ENCODE measurements at places on chromosomes 2 and 18. TPM values are rescaled to one million over a fixed set of nuclear protein-coding genes. Genes with fewer than 3 reads are reported as not detected.

DNA sequence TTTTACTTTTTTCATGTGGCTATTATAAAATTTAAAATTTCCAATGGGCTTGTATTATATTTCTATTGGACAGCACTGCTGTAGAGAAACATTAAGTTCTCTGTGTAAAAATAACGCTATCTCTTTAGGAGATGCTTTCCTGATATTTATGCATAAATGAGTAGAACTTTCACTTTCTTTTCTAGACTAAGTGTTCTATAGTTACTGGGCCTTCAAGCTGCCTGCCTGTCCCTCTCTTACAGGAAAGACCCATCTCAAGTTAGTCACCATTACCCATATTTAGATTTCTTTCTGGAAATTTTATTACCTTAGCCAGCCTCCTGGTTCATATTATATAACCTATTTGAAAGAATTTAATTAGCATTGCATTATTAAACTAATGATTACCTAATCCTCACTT is 4.8 kb downstream of the ITGA4 start:
- DNase-seq, result no peak
- H3K27me3 ChIP-seq, result peaks cover 14% of the 10 kb centered on the region
- H3K4me1 ChIP-seq, result no peaks in the 10 kb centered on the region

UGT1A8 gene
- not detected for total RNA-seq

SULT6B1 gene
- total RNA-seq, result not detected

DNA sequence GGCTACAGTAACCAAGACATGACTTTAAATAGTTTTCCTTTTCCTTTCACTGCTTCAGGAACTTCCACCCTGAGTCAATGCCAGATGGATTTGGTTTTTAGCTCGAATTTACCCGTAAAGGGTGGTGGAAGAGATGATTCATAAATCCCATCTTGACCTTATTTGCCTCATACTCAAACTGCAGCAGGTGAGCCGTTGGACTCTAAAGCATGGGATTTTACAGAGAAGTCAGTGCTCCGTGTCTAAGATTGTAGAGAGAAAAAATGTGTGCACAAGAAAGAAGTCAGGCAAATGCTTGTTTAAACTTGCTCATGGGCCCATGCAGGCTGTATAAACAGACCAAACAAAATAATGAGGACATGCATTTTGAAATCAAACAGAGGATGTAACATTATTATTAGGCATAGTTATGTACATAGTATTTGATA is 369.7 kb upstream of the TRIB2 start:
- H3K27ac ChIP-seq, result no peak overlapping the region
- no peak for DNase-seq
- no peak overlapping the region for H3K4me3 ChIP-seq
- H3K36me3 ChIP-seq, result no peaks in the 10 kb centered on the region
- no peaks in the 10 kb centered on the region for H3K27me3 ChIP-seq

GRCh38 chr2:23637011-23637778 is 252.2 kb downstream of the KLHL29 start:
- no peaks in the 10 kb centered on the region for H3K36me3 ChIP-seq

RNF125 gene
- 1.3 TPM for total RNA-seq

SPP2 gene
- not detected for total RNA-seq

- H3K4me3 ChIP-seq, result no peak overlapping the region
- no peaks in the 10 kb centered on the region for H3K4me1 ChIP-seq
- no peak overlapping the region for H3K27ac ChIP-seq
- H3K27me3 ChIP-seq, result no peaks in the 10 kb centered on the region
- DNase-seq, result no peak
These were observed 259.8 kb downstream of the OSR1 start for GRCh38 chr2:19098467-19099160.

- H3K36me3 ChIP-seq, result peaks cover 38% of the 10 kb centered on the region
- no peaks in the 10 kb centered on the region for H3K27me3 ChIP-seq
- H3K27ac ChIP-seq, result peak overlapping the region; percentile 81
- 0 out of 2 replicates have a peak overlapping the region, but pooled peaks have one; percentile 1 for H3K4me3 ChIP-seq
- H3K4me1 ChIP-seq, result peaks cover 90% of the 10 kb centered on the region
These were observed 35.1 kb downstream of the VPS54 start for GRCh38 chr2:63983986-63984605.

DNA sequence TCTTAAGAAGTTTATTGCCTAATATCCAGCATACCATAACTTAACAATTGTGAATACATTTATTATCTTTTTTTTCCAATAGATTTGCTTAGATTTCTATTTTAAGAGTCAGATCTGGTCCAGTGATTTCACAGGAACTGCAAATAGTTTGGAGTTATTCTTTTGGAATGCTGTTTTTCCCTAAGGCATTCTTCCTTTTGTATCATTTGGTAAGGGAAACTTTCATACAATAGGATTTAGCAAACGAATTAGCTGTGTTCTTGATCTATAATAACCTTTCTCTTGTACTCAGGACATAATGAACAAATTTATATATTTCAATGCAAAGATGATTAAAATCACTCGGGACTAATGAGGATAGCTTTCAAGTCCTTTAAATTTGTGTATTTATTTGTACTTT is 201.6 kb downstream of the ERBB4 start:
- H3K27me3 ChIP-seq, result no peaks in the 10 kb centered on the region
- H3K27ac ChIP-seq, result no peak overlapping the region
- H3K4me1 ChIP-seq, result no peaks in the 10 kb centered on the region
- no peaks in the 10 kb centered on the region for H3K36me3 ChIP-seq

- H3K27me3 ChIP-seq, result no peaks in the 10 kb centered on the region
- H3K4me1 ChIP-seq, result peaks cover 12% of the 10 kb centered on the region
- H3K27ac ChIP-seq, result no peak overlapping the region
- no peaks in the 10 kb centered on the region for H3K36me3 ChIP-seq
- H3K4me3 ChIP-seq, result no peak overlapping the region
- no peak for DNase-seq
These were observed 71.7 kb downstream of the PTRHD1 start for GRCh38 chr2:24721470-24721869.

MATN3 gene
- 19.2 TPM for total RNA-seq

- peaks cover 6% of the 10 kb centered on the region for H3K4me1 ChIP-seq
- no peak overlapping the region for H3K4me3 ChIP-seq
- no peak for DNase-seq
- H3K36me3 ChIP-seq, result no peaks in the 10 kb centered on the region
- H3K27me3 ChIP-seq, result no peaks in the 10 kb centered on the region
These were observed 53.9 kb upstream of the B3GNT2 start for GRCh38 chr2:62142054-62142453.

DNA sequence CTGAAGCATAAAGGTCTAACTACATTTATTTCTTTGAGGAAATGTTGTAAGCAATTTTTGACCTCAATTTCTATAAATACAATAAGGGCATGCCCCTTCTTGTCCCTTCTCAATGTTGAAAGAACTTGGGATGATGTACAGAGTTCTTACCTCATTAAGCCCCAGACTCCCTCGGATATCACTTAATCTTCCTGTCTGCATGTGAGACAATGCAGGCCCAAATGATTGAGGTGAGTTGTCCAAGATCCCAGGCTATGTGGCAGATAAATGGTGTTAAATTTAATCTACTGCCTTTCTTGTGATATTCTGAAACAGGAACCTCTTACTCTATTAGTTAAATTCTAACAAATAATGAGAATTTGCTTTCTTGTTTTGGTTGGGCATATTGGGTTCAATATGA is 1073.4 kb upstream of the GYPC start:
- DNase-seq, result no peak
- no peaks in the 10 kb centered on the region for H3K27me3 ChIP-seq
- H3K4me3 ChIP-seq, result no peak overlapping the region
- no peaks in the 10 kb centered on the region for H3K36me3 ChIP-seq
- H3K4me1 ChIP-seq, result no peaks in the 10 kb centered on the region
- H3K27ac ChIP-seq, result no peak overlapping the region

DNA sequence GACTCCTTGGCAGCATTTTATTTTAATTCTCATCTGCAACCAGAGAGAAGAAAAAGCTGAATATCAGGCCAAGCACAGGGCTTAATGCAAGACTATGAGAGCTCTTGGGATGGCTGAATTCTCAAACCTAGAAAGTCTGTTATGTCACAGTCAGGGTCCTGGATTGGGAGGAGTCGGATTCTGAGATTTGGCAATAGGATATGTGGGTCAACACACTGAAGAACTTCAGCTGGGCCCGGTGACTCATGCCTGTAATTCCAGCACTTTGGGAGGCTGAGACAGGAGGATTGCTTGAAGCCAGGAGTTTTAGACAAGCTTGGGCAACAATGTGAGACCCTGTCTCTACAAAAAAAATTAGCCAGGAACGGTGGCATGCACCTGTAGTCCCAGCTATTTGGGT is 102.4 kb downstream of the COL3A1 start:
- no peak overlapping the region for H3K27ac ChIP-seq
- no peaks in the 10 kb centered on the region for H3K27me3 ChIP-seq
- no peaks in the 10 kb centered on the region for H3K4me1 ChIP-seq
- H3K4me3 ChIP-seq, result no peak overlapping the region
- no peaks in the 10 kb centered on the region for H3K36me3 ChIP-seq

MLPH gene
- not detected for total RNA-seq

DNA sequence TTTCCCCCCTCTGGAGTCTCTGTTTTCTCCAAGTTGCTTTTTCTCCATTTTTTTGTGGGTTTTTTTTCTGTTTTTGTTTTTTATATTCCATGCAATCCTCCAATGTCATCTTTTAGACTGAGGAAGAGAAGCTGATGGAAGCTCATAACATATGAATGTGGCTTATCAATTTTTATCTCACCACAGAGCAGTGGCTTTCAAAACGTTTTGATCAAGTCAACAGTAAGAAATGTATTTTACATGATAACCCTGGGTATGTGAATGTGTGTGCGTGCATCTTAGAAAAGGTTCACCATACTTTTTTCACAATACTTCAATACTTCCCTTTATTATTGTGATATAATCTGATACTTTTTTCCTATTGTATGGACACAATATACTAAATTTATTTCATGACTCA is 64.6 kb upstream of the CDCA7 start:
- DNase-seq, result no peak
- no peak overlapping the region for H3K27ac ChIP-seq
- H3K36me3 ChIP-seq, result no peaks in the 10 kb centered on the region
- peaks cover 1% of the 10 kb centered on the region for H3K27me3 ChIP-seq
- H3K4me3 ChIP-seq, result no peak overlapping the region
- no peaks in the 10 kb centered on the region for H3K4me1 ChIP-seq

DNA sequence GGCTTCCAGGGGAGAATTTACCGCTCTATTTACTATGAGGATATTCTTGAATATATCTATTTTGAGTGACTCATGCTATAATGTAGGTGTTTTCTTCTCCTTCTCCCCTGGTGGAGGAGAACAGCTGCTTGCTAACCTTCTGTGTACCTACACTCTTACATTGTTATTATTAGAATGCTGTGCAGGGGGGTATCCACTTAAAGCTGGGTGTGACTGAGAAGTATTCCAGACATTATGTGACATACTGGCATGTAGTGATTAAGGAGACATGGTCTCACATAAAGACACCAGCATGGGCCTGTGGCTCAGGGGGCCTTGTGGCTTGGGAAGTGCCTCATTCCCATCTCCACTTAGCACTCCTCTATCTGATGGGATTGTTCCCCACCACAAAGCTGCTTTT is 287.9 kb downstream of the PTPRM start:
- no peak overlapping the region for H3K4me3 ChIP-seq
- DNase-seq, result no peak
- no peaks in the 10 kb centered on the region for H3K36me3 ChIP-seq
- no peak overlapping the region for H3K27ac ChIP-seq

TUBA3E gene
- not detected for total RNA-seq

SNRPD1 gene
- 478 TPM for total RNA-seq

OR6B2 gene
- total RNA-seq, result not detected

SIX3 gene
- total RNA-seq, result not detected

- H3K36me3 ChIP-seq, result no peaks in the 10 kb centered on the region
- H3K4me1 ChIP-seq, result no peaks in the 10 kb centered on the region
- H3K4me3 ChIP-seq, result no peak overlapping the region
- no peaks in the 10 kb centered on the region for H3K27me3 ChIP-seq
- H3K27ac ChIP-seq, result no peak overlapping the region
These were observed 677.7 kb downstream of the CNTNAP5 start for GRCh38 chr2:124702777-124703176.

DNA sequence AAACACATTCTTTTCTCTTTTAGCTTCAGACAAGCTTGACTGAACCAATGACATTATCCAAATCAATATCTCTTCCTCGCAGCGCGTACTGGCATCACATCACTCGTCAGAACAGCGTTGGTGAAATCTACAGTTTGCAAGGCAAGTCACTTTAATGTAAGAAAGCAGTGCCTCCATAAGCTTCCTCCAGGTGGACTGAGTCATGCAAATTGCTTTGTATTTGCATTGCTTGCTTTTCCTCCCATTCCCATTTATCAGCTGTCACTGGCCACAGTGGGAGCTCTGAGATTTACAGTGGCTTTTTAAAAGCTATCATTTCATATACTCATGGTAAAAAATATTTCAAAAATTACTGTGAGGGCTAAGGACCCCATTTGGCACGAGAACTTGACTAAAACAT is 189.9 kb downstream of the CD226 start:
- H3K36me3 ChIP-seq, result no peaks in the 10 kb centered on the region
- no peak overlapping the region for H3K27ac ChIP-seq
- no peak overlapping the region for H3K4me3 ChIP-seq
- peaks cover 48% of the 10 kb centered on the region for H3K4me1 ChIP-seq

GRCh38 chr2:53569957-53570727 is 197.5 kb upstream of the CHAC2 start:
- no peaks in the 10 kb centered on the region for H3K27me3 ChIP-seq
- DNase-seq, result no peak
- no peaks in the 10 kb centered on the region for H3K36me3 ChIP-seq
- no peak overlapping the region for H3K4me3 ChIP-seq
- H3K4me1 ChIP-seq, result no peaks in the 10 kb centered on the region

- no peaks in the 10 kb centered on the region for H3K4me1 ChIP-seq
- DNase-seq, result no peak
- H3K4me3 ChIP-seq, result no peak overlapping the region
- H3K27ac ChIP-seq, result no peak overlapping the region
- no peaks in the 10 kb centered on the region for H3K27me3 ChIP-seq
- H3K36me3 ChIP-seq, result no peaks in the 10 kb centered on the region
These were observed 221.5 kb downstream of the RIT2 start for GRCh38 chr18:42893977-42894376.

- H3K4me3 ChIP-seq, result no peak overlapping the region
- peaks cover 12% of the 10 kb centered on the region for H3K36me3 ChIP-seq
- no peaks in the 10 kb centered on the region for H3K4me1 ChIP-seq
- H3K27ac ChIP-seq, result no peak overlapping the region
These were observed 34.1 kb downstream of the ZNF407 start for GRCh38 chr18:74631623-74632350.

DNA sequence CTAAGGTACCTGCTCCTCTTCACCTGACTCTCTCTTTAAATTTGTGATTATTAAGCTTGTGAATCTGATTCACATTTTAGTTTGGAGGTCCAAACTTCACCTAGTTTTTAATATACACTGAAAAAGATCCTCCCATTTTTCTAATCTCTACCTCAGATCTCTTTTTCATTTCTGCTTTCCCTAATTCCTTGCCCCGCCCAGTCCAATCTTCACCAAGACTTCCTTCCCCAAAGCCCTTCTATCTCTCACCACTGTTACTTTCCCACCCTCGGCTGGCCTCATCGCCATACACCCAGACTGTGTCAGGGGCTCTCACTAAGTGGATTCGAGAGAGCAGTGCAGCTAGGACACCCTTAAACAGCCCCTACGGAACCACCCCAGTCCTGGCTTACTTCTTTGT is 40.0 kb downstream of the LBH start:
- no peaks in the 10 kb centered on the region for H3K36me3 ChIP-seq
- H3K4me1 ChIP-seq, result peaks cover 7% of the 10 kb centered on the region
- H3K27ac ChIP-seq, result no peak overlapping the region

All from HepG2 (cell line).